ENCODE measurements at places on chromosomes 5 and 9. TPM values are rescaled to one million over a fixed set of nuclear protein-coding genes. Genes with fewer than 3 reads are reported as not detected.

Gene ROPN1L
- polyA plus RNA-seq = 0.70 TPM

DNA sequence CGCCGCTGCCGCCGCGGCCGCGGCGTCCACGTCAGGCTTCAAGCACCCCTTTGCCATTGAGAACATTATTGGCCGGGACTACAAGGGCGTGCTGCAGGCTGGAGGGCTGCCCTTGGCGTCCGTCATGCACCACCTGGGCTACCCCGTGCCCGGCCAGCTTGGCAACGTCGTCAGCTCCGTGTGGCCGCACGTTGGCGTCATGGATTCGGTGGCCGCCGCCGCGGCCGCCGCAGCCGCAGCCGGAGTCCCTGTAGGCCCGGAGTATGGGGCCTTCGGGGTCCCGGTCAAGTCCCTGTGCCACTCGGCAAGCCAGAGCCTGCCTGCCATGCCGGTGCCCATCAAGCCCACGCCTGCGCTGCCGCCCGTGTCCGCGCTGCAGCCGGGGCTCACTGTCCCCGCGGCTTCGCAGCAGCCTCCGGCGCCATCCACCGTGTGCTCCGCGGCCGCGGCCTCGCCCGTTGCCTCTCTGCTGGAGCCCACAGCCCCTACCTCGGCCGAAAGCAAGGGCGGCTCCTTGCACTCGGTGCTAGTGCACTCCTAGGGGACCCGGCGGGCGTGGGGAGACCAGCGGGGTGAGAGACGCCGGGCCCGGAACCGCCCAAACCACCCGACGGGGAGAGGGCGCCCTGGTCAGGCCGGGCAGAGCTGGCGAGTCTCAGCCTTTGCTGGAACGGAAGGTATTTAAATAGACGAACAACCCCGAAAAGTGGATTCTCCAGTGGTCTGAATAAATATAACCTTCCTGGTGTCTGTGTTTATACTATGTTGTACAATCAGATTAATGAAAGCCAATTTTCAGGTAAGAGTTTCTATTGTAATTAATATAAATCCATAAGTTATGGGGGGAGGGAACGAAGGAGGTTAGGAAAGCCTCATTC, 1.2 kb downstream of the FOXB2 start:
- DNase-seq = no peak

Gene SRD5A1
- polyA plus RNA-seq = 13.1 TPM

Gene FAM13B
- polyA plus RNA-seq = 48.5 TPM

Gene GLDC
- 20.0 TPM for polyA plus RNA-seq

- no peak for DNase-seq
These were observed 45.1 kb downstream of the SH3GL2 start for GRCh38 chr9:17623965-17624364.

- DNase-seq = no peak
These were observed 31.5 kb upstream of the FREM1 start for GRCh38 chr9:14941501-14942405.

GRCh38 chr9:16619402-16619801, 251.1 kb downstream of the BNC2 start:
- no peak for DNase-seq

GRCh38 chr5:135850231-135850630, 15.8 kb downstream of the SLC25A48 start:
- no peak for DNase-seq

Gene CAMK4
- polyA plus RNA-seq = 5.3 TPM

Gene SIT1
- 0.40 TPM for polyA plus RNA-seq

- no peak for DNase-seq
These were observed 393.3 kb downstream of the PLK2 start for GRCh38 chr5:58066557-58066956.

Gene IRX1
- polyA plus RNA-seq = 56.2 TPM

DNA sequence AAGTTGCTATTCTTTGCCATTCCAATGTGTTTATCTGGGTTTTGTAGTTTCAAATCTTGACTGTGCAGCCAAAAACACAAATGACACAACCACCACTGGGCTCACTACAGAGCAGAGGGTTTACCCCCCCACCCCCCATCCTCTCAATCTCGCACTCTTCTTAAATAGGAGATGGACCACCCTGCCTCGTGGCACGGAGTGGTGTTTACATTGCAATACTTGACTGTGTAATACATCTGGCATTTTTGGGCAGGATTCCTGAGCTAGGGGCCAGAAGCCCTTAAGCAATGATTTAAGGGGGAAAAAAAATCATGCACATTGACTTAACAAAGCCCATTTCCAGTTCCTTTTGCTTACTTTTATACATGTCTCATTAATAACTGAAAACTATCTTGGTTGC, 19.0 kb downstream of the PTCH1 start:
- no peak for DNase-seq
